ENCODE measurements at places on chromosomes 13 and 19. TPM values are rescaled to one million over a fixed set of nuclear protein-coding genes. Genes with fewer than 3 reads are reported as not detected.

The MEIOSIN gene
- total RNA-seq: not detected

DNA sequence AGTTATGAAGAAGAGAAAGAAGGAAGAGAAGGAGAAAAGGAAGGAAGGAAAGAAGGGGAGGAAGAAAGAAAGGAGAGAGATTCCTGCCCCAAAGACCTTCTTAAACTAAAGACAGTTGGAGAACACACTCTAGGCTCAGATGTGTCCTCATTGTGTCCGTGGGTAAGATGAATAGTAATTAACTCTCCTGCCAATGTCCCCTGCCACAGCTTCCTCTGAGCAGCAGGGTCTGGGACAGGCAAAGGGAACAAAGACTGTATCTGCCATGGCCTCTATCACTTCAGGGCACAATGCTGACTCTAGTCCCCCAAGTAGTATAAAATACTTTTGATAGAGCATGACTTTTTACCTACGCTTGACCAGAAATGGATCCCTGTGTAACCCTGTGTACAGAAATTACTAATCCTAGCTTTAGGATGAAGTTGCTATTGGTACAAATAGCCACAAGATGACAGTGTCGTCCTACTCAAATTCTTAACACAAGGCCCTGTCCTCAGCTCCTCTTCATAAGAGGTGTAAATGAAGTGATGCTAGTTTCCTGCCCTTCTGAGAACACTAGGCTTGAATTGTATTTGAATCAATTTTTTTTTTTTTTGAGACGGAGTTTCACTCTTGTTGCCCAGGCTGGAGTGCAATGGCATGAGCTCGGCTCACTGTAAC, 186.2 kb upstream of the GPR12 start:
- DNase-seq: no peak

The OLFM2 gene
- total RNA-seq: 68.2 TPM

DNA sequence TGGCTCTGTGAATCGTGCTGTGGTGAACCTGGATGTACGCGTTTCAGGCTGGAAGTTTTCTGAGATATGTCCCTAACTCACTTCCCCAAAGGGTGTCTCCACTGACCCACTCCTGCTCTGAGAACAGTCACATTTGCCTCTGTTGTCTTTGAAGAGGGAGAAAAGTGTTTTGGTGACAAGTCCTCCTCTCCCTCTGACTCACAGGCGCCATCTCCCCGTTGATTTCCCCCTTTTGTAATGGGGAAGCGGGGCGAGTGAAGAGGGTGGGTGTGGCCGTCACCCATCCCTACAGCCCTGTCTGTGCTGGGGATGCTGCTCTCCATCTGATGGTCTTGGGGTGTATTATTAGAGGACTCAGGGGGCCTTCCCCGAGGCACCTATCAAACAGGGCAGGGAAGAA, 9.6 kb downstream of the APC2 start:
- DNase-seq: no peak
